ENCODE measurements at places on chromosomes 5 and 9.
A peak's percentile ranks its signal among the peaks of the same experiment; 100 is the strongest.

GRCh38 chr5:161546470-161547301 is at the start of gene GABRB2:
Gene GABRB2, minus strand, starts transcription at chr5:161546725. Its CDS starts 82 bp downstream, at chr5:161546643.
- peak; percentile 63 for DNase-seq

DNA sequence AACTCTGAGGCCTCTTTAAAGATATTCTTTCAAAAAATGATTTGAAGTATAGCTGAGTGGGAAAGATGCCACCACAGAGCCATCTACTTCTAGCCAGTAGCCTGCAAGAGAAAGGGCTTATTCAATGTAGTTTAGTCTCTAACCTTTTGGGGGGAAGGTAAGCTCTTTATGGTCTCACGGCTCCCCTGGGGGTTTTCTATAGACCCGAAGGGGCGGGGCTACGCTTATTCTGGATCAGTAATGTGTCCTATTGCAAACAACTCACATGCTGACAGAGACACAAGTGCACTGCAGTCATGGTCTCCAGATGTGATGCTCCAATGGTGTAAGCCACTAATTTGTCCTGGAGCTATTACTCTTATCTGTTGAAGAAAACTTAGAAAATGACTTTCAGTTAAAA is 53.4 kb upstream of the RPS23 start:
- DNase-seq = no peak

DNA sequence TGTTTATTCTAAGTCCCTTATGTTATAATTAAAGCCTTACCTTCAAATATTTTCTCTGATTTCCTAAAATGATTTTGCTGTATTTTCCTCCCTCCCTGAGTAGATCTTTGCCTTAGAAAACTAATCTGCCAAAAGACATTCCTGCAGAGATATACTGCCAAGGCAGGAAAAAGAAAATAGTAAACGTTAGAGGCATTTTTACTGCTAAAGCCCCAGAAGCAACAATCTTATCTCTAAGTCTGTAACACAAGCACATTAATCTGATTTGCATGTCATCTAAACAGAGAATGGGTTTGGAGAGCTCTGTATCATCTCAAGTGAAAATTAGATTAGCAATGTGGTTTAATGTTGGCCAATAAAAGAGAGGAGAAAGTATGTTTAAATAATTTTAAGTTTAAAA is 847.7 kb downstream of the MAT2B start:
- no peak for DNase-seq

DNA sequence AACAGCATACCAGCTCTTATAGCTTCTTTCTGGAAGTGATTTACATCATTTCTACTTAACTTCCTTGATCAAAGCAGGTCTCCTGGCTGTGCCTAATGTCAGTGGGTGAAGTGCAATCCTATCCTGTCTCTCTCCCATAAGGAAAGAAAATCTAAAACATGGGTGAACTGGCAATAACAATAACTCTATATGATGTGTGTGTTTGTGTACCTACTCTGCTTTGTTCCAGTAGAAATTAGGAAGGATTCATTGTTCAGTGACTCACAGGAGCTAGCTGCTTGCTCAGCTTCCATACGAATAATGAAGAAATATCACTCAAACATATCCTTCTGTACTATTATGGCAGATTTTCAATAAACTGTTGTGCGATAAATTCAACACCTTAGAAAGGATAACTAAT is 123.7 kb downstream of the ADGRV1 start:
- DNase-seq = no peak

DNA sequence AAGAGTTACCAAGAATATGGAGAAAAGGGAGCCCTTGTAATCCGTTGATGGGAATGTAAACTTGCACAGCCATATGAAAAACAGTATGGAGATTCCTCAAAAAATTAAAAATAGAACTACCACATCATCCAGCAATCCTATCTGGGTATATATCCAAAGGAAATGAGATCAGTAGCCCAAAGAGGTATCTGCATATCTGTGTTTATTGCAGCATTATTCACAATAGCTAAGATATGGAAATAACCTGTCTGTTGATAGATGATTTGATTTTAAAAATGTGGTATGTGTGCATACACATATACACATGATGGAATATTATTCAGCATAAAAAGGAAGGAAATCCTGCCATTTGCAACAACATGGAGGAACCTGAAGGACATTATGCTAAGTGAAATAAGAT is 48.3 kb upstream of the EBF1 start:
- no peak for DNase-seq

DNA sequence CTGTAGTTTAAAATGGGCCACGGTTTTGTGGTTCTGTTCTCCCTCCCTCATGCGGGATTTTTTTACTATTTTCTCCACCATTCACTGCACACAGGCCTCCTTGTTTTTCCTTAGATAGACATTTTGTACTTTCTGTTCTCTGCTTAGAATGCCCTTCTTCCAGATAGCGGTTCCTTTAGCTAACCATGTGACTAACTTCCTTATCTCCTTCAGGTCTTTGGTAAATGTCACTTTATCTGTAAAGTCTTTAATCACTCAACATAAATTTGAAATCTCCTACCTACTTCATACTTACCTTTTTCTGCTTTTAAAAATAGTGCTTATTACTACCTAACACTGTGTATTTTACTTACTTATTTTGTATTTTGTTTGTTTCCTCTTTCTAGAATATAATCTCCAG is 15.0 kb downstream of the FER start:
- no peak for DNase-seq

GRCh38 chr5:136104306-136104965 is 28.2 kb upstream of the SMAD5 start:
- DNase-seq = no peak

- DNase-seq = no peak
Measured at GRCh38 chr9:36438536-36439236, 38.6 kb upstream of the RNF38 start.

GRCh38 chr5:166507810-166508425 is 1783.5 kb upstream of the WWC1 start:
- no peak for DNase-seq
